ENCODE measurements at places on chromosomes 7 and 10.

GRCh38 chr10:7635408-7636125 is 31.2 kb downstream of the ITIH5 start:
- DNase-seq = no peak

GRCh38 chr7:90749262-90749661 is 153.1 kb downstream of the CDK14 start:
- DNase-seq = no peak

GRCh38 chr7:136293272-136293671 is 316.1 kb upstream of the MTPN start:
- DNase-seq = no peak

GRCh38 chr7:144454256-144455039 is 51.0 kb upstream of the NOBOX start:
- no peak for DNase-seq

DNA sequence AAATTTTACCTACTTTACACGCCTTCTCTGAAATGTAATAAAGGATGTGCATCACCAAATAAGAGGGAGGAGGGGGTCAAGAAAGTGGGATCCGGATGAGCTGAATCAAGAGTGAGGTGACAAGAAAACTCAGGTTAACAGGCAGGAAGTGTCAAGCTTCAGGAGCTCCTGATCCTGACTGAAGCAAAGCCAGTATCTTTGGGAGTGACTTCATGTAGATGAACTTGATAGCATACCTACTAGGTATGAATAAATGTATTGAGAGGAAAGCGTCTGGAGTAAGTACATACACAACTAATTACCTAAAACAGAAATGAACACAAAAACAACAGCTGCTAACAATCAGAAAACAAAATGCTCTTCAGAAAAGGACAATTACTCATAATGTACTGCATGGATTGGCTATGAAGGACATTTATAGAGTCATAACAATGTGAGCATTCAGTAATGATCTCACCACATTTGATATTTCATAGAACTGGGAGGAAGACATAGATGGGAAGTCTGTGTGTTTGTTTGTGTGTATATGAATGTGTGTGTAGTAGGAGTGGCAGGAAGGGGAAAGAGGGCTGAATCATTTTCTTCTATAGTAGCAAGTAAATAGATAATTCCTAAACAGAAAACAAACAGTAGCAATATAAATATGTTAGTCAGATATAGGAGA is 29.4 kb downstream of the PRKG1 start:
- DNase-seq = no peak

DNA sequence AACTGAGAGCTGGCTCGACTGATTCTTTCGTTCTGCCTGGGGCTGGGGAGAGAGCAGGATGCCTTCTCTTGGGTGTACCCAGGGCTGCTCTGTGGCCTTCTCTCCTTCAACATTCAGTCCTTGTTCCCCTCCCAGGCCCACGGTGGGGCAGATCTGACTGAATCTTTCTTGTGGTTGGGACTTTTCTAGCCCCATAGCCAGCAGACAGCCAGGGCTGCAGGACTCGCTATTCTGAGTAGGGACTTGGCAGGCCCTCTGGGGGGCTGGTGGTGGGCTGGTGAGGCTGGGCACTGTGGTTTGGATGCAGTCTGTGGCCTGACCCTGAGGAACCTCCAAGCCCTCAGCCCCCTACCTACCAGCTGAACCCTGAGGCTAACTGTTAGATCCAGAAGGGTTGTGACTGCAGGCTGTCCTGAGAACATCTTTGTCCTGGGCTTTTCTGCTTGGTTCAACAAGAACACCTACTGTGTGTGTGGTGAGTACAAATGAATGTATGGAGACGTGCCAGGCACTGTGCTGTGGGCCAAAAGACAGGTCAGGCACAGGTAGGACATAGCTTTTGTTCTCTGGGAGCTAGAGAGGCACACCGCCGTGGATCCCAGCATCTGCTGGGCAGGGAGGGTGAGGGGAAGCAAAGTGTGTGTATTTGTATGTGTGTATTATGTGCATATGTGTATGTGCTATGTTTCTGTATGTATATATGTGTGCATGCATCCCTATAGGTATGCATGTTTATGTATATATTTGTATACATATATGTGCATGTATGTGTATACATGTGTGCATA is 2.1 kb upstream of the PALD1 start:
- DNase-seq = no peak

DNA sequence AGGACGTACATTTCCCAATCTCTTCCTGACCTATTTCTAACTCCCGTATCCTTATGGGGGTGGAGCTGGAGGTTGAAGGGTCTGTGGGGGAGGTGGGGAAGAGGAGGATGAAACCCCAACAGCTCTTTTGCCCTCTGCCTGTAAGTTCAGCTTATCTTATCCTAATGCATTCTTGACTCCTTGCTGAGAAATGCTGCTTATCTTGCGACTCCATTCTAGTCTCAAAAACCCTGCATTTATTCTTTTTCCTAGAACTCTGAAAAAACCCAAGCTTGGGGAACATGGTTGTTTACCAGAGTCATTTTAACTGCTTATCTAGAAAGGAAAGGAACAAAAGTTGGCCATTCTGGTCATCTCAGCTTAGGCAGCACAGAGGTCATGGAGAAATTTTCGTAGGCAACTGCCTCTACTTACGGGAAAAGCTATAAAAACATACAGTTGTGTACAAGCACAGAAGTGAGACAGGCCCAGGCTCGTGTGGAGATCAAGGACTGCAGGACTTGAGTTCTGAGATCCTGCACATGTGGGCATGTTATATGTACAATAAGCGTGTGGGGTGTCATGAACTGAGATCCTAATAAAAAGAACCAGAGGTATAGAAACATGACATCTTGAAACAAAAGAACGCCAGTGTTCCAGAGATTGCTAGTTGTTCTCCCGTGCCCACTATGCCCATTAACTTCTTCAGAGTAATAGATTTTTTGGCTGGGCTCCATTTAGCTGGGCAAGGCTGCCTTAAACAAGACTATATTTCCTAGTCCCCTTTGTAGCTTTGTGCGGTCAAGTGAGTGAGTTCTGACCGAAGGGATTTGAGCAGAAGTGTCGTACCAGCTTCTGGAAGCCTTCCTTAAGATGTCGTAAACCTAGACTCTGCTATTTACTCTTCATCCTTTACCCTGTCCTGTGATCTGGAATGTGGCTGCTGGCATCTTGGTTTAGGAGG is 9.6 kb downstream of the INMT start:
- no peak for DNase-seq

DNA sequence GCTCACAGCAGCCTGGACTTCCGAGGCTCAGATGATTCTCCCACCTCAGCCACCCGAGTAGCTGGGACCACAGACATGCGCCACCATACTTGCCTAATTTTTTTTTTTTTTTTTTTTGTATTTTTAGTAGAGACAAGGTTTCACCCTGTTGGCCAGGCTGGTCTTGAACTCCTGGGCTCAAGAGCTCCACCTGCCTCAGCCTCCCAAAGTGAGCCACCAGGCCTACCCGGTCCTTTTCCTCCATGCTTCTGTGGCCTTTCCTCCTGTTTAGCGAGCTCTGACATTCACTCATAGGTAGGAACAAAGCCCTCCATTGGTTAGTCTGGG is 50.1 kb upstream of the SRPK2 start:
- no peak for DNase-seq

- no peak for DNase-seq
Observed at GRCh38 chr10:96579133-96579532, 7.7 kb downstream of the TM9SF3 start.

DNA sequence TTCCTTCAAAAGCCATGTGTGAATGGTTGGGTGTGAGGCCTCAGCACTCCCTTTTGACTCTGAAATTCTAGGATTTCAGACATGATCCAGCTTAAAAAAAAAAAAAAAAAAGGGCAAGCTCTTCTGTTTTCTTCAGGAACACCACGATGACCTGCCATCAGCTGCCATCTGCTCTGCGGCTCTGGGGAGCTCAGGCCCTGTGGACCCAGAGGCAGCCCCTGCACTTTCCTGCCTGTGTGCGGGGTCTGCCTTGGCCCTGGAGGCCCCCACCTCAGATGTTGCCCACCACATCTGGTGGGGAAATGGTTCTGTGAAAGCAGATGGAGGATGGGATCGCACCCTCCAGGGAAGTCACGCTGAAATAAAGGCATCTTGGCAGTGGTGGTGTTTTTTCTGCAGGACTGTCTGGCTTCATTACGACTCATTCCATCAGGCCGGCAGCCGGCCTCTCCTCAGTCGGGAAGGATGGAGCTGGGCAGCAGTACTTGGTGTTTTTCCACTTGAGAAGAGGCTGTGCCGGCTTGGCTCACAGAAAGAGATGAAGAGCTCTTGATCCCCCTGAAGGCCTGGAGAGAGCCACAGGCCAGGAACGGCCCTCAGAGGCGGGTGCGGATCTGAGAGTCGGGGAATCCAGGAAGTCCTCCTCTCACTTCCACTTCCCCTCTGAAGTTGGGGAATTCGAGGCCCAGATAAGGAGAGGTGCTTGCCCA is 66.1 kb upstream of the AQP1 start:
- no peak for DNase-seq

GRCh38 chr10:23448802-23449570 is 10.1 kb downstream of the OTUD1 start:
- DNase-seq = no peak

GRCh38 chr10:76209135-76209534 is 777.7 kb downstream of the LRMDA start:
- no peak for DNase-seq

GRCh38 chr7:42978496-42978895 is 46.3 kb downstream of the MRPL32 start:
- DNase-seq = no peak

- no peak for DNase-seq
Observed at GRCh38 chr7:115724400-115725056, 306.0 kb downstream of the TFEC start.

DNA sequence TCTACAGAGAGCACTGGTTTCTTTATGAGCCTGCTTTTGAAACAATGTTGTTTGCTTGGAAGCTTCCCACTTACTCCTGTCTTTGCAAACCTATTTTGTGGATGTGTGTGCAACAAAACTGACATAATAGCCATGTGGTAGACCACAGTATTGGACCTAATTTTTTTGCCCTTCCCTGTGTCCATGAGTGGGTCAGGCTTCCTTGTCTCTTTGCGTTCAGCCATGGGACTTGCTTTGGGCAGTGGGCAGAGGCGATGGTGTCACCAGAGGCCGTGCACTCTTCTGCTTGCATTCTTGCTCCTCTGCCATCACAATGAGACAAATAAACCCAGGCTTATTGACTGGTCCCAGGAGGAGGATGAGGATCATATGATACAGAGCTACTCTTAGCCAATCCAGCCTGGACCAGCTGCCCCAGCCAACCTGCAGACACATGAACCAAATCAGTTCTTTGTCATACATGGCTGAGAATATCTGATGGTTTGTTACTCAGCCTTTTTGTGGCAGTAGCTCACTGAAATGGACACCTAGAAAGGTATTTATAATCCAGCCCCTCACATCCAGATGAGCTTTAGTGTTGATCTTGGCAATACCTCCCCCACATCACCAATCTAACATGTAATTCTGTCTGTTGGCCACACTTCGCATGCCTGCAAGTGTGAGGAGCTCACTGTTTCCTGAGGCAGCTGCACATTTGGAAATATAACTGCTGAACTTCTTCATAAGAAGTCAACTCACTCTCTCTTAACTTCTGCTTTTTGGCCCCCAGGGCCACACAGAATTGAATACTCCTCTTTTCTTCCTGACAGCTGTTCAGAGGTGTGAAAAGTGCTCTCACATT is 427.8 kb upstream of the ZMIZ1 start:
- DNase-seq = no peak

GRCh38 chr7:13508586-13508985 is 480.9 kb downstream of the ETV1 start:
- no peak for DNase-seq

DNA sequence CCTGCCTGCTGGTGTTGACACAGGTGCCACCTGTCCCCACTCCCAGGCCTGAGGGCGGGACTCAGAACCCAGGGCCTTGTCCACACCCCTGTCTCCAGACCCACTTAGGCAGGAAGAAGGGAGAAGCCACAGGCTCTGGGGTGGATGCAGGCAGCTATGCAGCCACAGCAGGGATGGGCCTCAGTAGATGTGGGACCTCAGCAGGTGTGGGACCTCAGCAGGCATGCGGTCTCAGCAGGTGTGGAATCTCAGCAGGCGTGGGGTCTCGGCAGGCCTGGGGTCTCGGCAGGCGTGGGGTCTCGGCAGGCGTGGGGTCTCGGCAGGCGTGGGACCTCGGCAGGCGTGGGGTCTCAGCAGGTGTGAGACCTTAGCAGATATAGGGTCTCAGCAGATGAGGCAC is 118.0 kb upstream of the PITRM1 start:
- no peak for DNase-seq

DNA sequence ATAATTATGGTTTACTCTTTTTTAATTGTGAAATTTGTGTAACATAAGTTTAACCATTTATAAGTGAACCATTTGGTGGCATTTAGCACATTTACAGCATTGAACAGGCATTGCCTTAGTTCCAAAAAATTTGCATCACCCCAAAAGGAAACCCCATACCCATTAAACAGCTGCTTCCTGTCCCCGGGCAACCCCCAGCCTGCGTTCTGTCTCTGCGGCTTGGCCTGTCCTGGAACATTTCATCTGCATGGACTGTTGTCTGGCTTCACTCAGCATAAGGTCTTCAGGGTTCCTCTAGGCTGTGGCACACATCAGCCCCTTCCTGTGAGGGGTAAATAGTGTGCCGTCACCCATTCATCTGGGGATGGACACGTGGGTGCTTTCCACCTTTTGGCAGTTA is 6.9 kb downstream of the RET start:
- no peak for DNase-seq

DNA sequence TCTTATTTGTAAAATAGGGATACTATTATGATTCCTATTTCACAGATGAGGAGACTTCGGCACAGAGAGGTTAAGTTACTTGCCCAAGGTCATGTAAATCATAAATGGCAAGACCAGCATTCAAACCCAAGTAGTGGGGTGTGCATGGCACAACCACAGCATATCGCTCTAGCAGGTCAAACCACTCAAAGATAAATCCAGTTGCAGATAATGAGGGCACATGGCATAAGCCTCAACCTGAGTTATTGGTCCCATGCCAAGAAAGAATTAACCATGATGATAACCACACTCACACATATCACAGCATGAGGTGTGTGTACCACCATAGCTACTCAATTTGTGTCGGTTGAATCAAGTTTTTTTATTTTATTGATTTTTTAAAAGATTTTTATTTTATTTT is 180.5 kb downstream of the CREB5 start:
- DNase-seq = no peak

DNA sequence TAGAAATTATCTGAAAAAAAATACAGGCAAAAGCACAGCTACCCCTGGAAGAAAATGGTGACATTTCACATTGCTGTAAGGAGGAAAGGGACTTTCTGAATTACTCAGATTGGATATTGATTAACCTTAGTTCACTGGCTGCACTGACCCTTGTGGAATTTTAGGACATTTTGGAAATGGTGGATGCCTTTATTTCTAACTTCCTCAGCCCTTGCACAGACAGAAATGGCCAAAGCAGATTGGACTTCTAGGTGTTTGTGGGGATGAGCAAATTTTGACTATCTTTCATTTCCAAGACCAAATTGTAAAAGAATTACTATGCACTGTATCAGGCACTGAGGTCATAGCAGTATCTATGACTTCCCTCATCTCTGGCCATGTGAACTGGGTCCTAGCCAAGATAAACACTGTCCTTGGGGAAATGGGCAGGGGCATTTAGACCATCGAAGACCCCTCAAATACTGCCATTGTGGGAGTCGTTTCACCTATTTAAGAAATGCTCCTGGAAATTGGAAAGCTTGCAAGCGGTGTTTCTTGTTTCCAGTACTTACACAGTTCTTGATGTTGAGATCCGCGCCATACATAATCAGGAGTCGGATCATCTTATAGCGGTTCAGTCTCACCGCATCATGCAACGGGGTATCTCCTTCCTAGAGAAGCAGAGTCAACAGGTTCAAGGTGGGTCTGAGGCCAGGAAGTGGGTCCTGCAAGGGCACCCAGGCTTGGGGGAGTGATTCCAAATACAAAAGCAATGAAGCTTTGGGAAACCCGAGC is 5.7 kb downstream of the ANKRD1 start:
- DNase-seq = no peak

All from T-helper 2 cell (primary cell).